Mesothelial cell of epicardium (in vitro differentiated cells): ENCODE measurements at places on chromosomes 4 and X. TPM values are rescaled to one million over a fixed set of nuclear protein-coding genes. Genes with fewer than 3 reads are reported as not detected.

ADAM29 gene
- not detected in 3 replicates for total RNA-seq

TACC3 gene
- 38.9 to 45.3 TPM (median 44.4 TPM) in 3 replicates for total RNA-seq

NMU gene
- 1.7 to 2.2 TPM (median 1.9 TPM) in 3 replicates for total RNA-seq

HELT gene
- not detected in 3 replicates for total RNA-seq

SMAD1 gene
- 35.6 to 40.5 TPM (median 38.4 TPM) in 3 replicates for total RNA-seq

ADAMTS3 gene
- 9.2 to 11.0 TPM (median 10.7 TPM) in 3 replicates for total RNA-seq

GIMD1 gene
- not detected in 3 replicates for total RNA-seq

GLRB gene
- 14.9 to 15.7 TPM (median 15.6 TPM) in 3 replicates for total RNA-seq

HERC6 gene
- total RNA-seq = 18.7 to 22.4 TPM (median 21.1 TPM) in 3 replicates

CITED1 gene
- 1.4 to 2.8 TPM (median 1.6 TPM) in 3 replicates for total RNA-seq

FOXP3 gene
- 0.27 to 0.34 TPM (median 0.32 TPM) in 3 replicates for total RNA-seq

RPL9 gene
- 1,647 to 1,774 TPM (median 1,761 TPM) in 3 replicates for total RNA-seq

CYBB gene
- total RNA-seq = 0.05 to 0.38 TPM (median 0.07 TPM) in 3 replicates

PPP4R3C gene
- not detected in 3 replicates for total RNA-seq

SPARCL1 gene
- 6.3 to 6.7 TPM (median 6.6 TPM) in 3 replicates for total RNA-seq
